ENCODE measurements at places on chromosomes 3 and 15.
A peak's percentile ranks its signal among the peaks of the same experiment; 100 is the strongest.

GRCh38 chr15:66216806-66217205 lies 36.7 kb downstream of the MEGF11 start:
- DNase-seq: no peak

DNA sequence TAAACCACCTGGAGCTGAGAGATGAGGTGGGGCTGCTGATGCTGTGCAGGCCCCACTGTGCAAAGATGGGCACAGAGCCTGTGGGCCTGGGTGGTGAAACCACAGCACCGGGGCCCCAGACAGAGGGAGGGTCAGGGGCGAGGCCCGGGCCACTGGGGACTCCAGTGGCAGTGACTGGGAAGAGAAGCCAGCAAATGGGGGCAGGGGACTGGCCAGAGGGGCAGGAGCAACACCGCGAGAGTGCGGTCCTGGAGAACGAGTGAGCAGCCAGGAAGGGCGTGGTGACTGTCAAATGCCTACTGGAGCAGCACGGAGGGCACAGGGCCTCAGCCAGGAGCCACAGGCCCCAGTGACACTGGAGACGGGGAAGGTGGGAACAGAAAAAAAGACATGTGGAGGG lies 39.8 kb downstream of the HCN4 start:
- DNase-seq: no peak

- DNase-seq: no peak
Measured at GRCh38 chr3:20264900-20265567, 79.0 kb upstream of the SGO1 start.

- no peak for DNase-seq
Measured at GRCh38 chr3:184334470-184335158, 2.8 kb upstream of the FAM131A start.

- no peak for DNase-seq
Measured at GRCh38 chr15:70528270-70528706, 235.1 kb downstream of the UACA start.

DNA sequence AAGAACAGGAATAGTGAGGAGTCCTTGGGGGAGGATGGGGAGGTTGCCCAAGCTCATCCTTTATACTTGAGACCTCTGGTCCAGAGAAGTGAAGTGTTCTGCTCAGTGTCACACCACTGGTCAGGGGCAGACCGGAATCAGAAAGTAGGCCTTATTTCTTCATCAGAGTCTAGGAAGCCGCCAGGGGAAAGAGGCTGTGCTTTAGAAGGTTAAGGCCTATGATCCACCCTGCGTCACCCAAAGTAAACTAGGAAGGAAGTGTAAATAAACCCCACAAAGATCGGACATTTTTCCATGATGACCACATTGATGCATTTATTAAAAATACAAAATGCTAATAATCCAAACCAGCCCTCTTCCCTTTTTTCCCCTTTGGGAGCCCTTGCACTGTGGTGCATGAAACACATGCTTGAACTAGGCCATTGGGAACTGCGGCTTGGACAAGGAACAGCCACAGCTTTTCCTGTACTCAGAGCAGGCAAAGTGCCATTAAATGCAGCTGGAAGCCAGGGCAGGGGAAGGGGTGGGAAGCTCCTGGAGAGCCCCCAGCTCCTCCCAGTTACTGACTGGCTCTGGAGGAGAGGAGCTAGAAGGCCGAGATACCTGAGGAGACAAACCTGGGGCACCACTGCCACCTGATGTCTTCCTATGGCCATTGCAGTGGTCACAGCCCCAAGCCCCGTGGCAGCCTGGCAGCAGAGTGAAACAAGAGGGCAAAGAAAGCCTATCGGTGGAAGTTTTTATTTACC lies 37.0 kb downstream of the CDC25A start:
- DNase-seq: peak; percentile 29

- peak; percentile 43 for DNase-seq
Measured at GRCh38 chr3:38805765-38806386, 10.1 kb downstream of the SCN10A start.

- no peak for DNase-seq
Measured at GRCh38 chr15:55530861-55531313, 22.9 kb upstream of the DNAAF4 start.

- DNase-seq: no peak
Measured at GRCh38 chr3:25902586-25902985, 112.7 kb downstream of the OXSM start.

DNA sequence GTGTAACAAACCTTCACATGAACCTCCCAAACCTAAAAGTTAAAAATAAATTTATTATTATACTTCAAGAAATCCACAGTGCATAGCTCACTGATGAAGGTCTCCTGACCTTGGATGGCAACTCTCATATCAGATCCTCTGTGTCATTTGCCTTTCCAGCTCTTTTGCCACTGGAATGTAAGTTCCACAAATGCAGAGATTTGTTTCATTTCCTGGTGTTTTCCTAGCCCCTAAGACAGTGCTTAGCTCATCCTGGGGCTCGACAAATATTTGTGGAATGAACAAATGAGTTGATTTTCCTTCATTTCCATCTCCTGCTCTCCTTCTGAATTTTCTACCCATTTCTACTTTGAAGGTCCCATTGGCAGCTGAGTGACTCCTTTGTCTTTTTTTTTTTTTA lies 56.0 kb downstream of the FRMD4B start:
- DNase-seq: peak; percentile 39

DNA sequence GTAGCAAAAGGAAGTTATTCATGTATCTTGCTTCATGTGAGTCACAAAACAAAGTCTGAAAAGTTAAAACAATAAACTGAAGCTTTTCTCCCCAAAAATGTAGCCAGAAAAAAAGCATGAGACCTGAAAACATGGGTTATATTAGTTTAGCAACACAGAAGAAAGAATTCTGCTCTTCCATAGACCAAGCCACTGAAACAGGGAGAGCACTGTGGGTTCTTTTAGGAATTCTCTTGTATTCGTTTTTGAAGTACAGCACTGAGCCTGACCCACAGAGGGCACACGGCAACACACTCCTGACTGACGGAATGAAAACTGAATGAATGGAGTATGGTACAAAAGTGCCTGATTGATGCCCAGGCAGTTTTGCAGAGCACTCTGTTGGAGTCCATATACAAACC lies 66.6 kb downstream of the TM4SF4 start:
- no peak for DNase-seq

GRCh38 chr3:71128961-71129360 lies 454.6 kb downstream of the FOXP1 start:
- DNase-seq: no peak
